ENCODE measurements at places on chromosomes 6 and 20. TPM values are rescaled to one million over a fixed set of nuclear protein-coding genes. Genes with fewer than 3 reads are reported as not detected.
A peak's percentile ranks its signal among the peaks of the same experiment; 100 is the strongest.

- DNase-seq: peak; percentile 66
Observed at GRCh38 chr6:31575335-31575901, at the start of gene TNF. TSS of gene TNF (plus strand) at chr6:31575565. CDS start at chr6:31575742, 177 bp downstream.

DNA sequence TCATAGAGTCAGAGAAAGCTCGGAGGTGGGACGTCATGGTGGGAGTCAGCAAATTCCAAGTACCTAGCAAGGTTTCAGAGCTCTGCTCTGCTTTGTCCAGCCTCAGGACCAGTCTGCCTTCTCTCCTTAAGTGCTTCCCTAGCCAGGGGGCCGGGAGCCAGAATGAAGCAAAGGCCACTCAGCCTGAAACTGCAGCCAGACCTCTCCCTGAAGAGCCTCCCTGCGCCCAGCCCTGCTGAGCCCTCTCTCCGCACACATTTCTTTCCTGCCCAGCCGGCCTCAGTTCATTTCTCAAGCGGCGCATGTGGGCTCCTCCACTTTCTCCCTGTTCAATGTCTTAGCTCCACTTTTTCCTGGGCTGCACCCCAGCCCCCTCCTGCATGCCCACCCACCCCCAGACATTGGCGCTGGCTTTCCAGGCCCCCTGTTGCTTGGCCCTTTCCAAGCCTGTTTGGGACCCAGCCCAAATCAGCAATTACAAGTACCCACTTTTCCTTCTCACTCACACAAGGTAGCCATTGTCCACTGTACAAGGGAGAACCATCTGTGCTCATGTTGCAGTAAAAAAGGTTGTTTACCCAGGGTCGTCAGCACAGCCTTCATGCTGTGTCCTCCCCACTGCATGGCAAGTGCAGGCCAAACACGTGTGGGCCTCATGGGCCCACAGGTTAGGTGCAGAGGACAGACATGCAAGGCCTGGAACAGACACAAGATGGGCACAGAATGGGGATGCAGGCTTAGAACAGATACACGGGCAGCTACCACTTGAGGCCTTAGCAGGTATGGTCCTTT lies 147.1 kb downstream of the MRPL14 start:
- DNase-seq: no peak

GRCh38 chr20:50450881-50451752 lies 59.1 kb upstream of the PTPN1 start:
- DNase-seq: no peak

DNA sequence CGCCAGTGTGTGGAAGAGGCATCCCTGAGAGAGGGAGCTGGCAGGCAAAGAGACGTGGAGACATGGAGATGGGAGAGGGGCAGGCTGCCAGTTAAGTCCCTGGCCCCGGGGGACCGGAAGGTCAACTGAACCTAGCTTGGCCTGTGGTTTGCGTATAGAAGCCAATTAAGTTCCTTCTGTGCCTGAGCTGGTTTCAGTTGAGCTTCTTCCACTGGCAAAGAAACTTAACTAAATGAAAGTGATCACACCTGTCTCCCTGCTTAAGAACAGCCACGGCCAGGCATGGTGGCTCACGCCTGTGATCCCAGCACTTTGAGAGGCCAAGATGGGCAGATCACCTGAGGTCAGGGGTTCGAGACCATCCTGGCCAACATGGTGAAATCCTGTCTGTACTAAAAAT lies 26.7 kb upstream of the NNAT start:
- DNase-seq: no peak

The NR2E1 gene
- not detected for total RNA-seq

The PREX1 gene
- 8.6 TPM for total RNA-seq
